Amniotic stem cell (primary cell): ENCODE measurements at places on chromosomes 1 and 21.
A peak's percentile ranks its signal among the peaks of the same experiment; 100 is the strongest.

DNA sequence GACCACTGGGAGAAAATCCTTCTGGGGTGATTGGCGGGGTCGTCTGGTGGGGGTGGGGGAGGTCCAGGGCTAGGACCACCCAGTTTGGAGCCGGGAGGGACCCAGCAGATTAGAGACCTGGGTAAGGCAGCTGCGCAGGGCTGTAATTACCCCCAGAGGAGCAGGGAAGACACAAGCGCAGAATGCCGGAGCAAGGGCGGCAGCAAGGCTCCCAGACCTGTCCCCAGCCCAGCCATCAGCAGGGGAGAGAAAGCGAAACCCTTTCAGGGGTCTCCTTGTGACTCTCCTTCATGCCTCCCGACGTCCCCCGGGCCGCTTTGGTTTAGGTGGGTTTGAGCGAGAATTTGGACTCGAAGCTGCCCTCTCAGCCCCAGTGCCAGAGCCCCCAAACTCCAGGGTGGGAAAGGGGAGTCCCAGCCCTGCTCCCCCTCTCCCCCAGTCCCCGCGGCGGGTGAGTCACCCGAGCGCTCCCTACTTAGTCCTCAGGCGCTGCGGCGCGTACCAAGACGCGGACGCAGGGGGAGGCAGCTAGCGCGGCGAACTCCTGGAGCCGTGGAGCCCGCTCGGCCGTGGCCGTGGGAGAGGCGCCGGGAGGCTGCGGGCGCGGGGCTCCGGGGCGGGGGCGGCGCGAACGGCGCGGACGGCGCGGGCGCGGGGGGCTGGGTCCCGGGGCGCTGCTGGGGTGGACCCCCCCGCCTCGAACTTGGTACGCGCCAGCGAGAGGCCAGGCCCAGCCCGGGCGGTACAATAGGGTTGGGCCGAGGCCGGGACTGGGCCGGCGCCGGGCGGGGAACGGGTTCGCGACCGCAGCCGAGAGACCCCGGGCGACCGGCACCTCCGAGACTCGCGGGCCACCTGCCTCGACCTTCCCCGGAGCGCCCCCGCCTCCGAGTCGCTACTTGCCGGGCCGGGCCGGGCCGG lies at the start of gene MAP7D1:
Gene MAP7D1 (plus strand): TSS at position 753 of the 921 bp plus-strand sequence. CDS start 258 bp downstream, outside the sequence.
- DNase-seq, result peak; percentile 82

GRCh38 chr1:184296466-184297243 lies 90.2 kb upstream of the C1orf21 start:
- DNase-seq, result peak; percentile 83

GRCh38 chr1:103087256-103087655 lies 21.1 kb downstream of the COL11A1 start:
- no peak for DNase-seq

- no peak for DNase-seq
Observed at GRCh38 chr1:212596798-212597197, 11.8 kb upstream of the ATF3 start.

GRCh38 chr1:23444596-23445390 lies 20.2 kb upstream of the TCEA3 start:
- no peak for DNase-seq

DNA sequence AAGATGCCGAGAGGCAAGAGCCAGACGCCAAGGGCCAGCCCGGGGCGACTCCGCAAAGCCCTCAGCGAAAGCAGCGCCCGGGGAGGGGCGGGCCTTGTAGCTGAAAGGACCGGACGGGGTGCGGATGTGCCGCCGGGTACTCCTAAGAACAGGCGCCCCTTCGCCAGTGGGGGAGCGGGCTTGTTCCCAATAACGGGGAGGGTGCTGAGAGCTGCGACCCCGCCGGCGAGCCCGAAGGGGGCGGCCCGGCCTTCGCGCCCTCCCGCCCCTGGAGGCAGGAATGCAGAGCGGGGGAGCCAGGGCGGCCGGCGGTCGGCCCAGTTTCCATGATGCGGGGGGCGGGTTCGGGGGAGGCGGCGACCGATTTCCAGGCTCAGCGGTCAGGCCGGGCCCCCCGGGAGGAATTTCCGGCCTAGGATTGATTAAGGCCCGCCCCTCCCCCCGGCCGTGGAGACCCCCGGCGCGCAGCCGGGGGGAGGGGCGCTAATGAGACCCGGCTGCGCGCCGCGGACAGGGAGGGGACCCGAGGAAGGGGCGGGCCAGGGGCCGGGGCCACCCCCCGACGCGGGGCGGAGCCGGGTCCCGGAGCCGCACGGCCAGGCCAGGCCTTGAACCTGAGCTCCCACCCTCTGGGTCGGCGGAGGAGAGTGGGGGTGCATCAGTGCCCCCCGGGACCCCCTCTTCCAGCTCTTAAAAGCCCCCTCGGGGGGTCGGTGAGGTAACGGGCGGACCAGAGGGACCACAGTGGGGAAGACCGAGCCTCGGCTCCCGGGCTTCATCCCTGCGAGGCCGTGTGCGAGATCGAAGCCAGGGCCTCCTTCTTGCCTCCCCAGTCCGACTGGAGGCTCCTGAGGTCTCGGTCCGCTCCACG lies 898 bp upstream of the TMEM200B start:
- peak; percentile 80 for DNase-seq

DNA sequence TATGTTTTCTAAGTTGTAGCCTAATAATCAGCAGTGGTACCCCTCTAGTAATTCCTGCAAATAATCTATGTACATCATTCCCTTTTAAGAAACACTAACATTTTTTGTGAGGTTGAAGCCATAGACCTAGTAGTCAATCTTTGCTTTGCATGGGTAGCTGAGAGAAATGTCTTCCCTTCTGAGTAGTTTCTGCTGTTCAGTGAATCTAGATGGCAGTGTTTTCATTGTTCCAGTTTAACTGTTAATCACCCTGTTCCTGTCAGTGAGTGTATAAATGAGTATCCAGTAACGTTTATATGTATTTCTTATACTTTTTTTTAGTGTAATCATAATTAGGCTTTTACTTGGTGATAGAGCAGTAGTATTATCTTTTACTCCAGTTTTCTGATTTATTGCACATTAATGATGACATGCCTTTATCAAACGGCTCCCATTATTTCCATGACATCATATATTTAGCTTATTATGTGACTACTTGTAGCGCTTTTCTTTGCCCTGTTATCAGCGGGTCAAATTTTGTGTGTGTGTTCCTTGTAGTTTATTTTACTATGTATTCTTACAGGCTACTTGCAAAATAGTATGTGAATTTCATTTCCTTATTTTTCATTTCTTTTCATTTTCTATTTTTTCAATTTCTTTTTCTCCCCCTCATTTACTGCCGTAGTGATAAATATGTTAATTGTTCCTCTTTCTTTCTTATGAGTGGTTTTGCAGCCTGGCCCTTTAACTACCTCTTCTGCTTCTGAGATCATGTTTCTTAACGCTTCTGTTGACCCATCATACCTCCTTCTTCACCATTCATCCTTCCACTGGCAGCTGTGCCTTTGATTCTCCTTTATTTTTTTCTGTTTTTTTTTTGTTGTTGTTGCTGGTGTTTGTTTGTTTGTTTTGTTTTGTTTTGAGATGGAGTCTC lies 18.8 kb downstream of the CEP350 start:
- no peak for DNase-seq

DNA sequence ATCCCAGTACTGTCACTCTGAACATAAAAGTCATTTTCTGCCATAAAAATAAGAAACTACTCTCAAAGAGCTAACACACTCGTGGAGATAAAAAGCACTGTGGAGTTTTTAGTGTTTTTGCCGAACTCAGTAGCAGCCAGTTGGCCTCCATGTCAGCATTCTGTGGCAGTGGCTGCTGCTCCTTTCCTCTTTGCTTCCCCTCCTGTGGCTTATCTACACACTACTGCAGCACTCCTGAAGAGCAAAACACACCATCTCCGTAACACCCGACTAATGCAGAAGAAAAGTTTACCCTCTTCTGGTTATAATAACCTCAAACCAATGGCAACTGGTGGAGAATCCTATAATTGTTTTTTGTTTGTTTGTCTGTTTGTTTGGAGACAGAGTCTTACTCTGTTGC lies 44.9 kb downstream of the RAB3GAP2 start:
- no peak for DNase-seq

DNA sequence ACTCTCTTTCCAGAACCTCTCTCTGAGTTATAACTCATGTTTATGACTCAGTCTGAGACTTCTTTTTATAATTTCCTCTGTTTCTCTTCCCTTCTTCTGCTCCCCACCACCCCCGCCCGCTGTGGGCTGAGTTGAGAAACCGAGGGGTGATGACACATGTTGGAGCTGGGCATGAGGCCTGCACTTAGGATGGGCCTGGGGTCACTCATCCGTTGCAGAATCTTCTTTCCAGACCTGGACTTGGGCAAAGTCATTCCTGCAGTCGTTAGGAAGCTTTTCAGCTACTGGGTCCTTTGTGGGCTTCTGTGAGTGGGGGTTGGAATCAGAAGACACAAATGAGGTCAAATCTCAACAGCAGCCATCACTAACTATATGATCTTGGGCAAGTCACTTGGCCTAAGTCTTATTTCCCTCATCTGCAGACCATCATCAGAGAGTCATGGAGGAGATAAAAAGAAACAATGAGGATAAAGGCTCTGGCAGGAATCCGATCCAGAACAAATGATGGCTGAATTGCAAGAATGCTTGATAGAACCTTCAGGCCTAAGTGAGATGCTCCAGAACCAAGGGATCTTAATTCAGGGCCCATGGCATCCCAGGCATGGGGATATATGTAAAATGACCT lies 53.4 kb downstream of the RPS6KA1 start:
- DNase-seq, result no peak

DNA sequence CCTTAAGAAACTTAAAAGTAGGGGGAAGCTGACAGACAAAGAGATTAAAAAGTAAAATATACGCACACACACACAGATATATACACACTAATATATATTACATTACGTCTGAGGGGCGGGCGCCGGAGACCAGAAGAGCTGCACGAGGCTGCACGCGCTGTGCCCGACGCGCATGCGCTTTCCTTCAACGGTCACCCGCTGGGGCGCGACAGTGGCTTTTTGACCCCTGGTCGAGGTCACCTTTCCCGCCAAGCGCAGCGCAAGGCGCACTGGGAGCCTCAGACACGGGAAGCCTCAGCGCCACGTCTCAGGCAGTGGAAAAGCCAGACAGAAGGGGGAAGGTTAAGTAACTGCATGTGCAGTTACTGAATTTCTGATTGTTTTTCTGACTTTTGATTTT lies at the start of gene HORMAD1:
Gene HORMAD1 (minus strand): TSS at position 193 of the 400 bp plus-strand sequence. CDS start 1,390 bp downstream, outside the sequence.
- no peak for DNase-seq

- DNase-seq, result no peak
Observed at GRCh38 chr1:38239258-38239835, 192.8 kb upstream of the POU3F1 start.

GRCh38 chr1:215407575-215407974 lies 159.5 kb upstream of the KCTD3 start:
- DNase-seq, result no peak

DNA sequence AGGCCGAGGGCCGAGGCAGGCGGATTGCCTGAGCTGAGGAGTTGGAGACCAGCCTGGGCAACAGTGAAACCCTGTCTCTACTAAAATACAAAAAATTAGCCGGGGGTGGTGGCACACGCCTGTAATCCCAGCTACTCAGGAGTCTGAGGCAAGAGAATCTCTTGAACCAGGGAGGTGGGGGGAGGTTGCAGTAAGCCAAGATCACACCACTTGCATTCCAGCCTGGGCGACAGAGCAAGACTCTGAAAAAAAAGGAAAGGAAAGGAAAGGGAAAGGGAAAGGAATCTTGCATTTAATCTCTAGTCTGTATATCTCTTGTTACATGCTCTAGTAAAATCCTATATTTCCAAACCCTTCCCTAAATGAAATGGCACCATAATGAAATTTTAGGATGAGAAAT lies 328.3 kb upstream of the ADGRL2 start:
- DNase-seq, result no peak

- no peak for DNase-seq
Observed at GRCh38 chr21:14312871-14313270, 70.1 kb downstream of the HSPA13 start.

DNA sequence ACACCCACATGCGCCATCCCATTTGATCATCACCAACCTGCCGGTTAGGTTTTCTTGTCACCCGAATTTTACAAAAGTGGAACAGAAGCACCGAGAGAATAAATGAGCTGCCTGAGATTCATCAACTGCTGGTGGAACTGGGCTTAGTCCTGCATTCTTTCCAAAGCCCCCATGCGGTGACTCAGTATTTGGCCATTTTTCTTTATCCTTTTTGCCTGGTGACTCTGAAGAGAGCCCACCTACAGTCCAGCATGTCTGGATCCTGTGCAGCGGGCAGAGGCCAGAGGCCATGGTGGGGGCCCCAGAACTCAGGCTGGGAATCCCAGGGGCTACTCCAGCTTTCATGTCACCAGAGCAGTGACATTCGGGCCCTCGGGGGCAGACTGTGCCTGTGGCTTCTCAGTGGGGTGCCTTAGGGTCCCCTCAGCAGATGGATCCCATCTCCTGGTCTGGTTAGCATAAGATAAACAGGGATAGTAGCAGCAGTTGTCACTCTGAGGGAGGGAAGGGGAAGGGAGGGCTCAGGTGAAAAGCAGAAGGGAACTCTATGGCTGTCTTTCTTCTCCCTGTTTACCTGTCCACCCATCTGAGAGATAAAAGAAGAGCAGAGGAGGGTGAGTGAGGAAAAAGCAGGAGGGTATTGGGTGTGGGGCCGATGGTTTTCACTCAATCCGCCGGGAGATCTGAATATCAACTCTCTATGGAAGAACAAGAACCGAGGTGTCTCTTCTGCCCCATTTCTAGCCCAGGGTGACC lies 63.2 kb downstream of the KIF26B start:
- DNase-seq, result no peak

- no peak for DNase-seq
Observed at GRCh38 chr1:224203243-224204016, 20.4 kb downstream of the DEGS1 start.

DNA sequence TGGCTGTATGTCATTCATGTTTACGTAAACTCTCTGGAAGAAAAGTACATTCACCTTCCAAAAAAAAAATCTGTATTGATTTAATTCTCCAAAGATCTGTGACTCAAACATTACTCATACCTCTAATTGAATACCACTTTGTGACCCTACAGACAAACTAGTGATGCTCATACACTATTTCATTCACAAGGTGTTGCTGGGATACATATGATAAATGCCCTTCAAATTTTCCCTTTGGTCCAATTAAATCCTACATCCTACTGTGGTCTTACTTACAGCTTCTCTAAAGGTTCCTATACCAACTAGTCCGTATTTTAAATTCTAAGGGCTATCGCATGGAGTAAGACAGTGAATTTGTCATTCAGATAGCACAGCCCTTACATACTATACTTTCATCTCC lies 26.8 kb upstream of the CADM3 start:
- no peak for DNase-seq

DNA sequence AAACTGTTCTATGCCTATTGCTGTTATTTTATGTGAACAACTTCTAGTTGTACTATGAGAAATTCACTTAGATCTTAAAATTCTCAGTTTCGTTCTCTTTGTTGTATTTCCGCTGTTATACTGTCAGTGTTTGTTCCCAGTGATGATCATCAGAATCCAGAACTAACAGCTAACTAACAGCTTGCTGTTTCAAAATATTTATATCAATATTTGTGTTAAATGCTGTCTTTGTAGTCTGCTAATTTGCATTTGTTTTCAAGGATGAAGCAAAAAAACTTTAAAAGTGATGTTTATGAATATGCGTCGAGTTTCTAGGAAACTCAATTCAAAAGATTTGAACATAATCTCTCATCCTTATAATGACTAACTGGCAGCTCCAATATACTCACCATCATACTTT lies 84.5 kb downstream of the SPATA17 start:
- no peak for DNase-seq

GRCh38 chr1:66575739-66576138 lies 41.8 kb downstream of the SGIP1 start:
- peak; percentile 45 for DNase-seq

- no peak for DNase-seq
Observed at GRCh38 chr21:35643176-35643575, 417.1 kb downstream of the SETD4 start.
